K562 (cell line): ENCODE measurements at places on chromosomes 6 and 20. TPM values are rescaled to one million over a fixed set of nuclear protein-coding genes. Genes with fewer than 3 reads are reported as not detected.

RAET1L gene
- total RNA-seq = not detected in 2 replicates

CNR1 gene
- total RNA-seq = 1.5 and 1.9 TPM in 2 replicates

ABHD16B gene
- total RNA-seq = not detected in 2 replicates

MCHR2 gene
- total RNA-seq = not detected in 2 replicates

FAM8A1 gene
- 15.1 and 15.3 TPM in 2 replicates for total RNA-seq

AMD1 gene
- 84.1 and 89.4 TPM in 2 replicates for total RNA-seq
